ENCODE measurements at places on chromosomes 2 and 18. TPM values are rescaled to one million over a fixed set of nuclear protein-coding genes. Genes with fewer than 3 reads are reported as not detected.

Gene ARHGAP28
- total RNA-seq = 15.7 TPM

Gene ESCO1
- total RNA-seq = 15.4 TPM

Gene RBKS
- total RNA-seq = 1.9 TPM

Gene RIT2
- not detected for total RNA-seq

Gene RGPD3
- total RNA-seq = 0.12 TPM

Gene TUBB8B
- 0.38 TPM for total RNA-seq

Gene NRP2
- 75.3 TPM for total RNA-seq

Gene ACMSD
- total RNA-seq = not detected

Gene PFN4
- 1.5 TPM for total RNA-seq

Gene FMNL2
- 69.5 TPM for total RNA-seq

Gene LAMA1
- total RNA-seq = 1.4 TPM

Gene MTHFD2
- total RNA-seq = 62.2 TPM

Gene DNAH6
- total RNA-seq = 1.1 TPM

Gene PAPOLG
- 13.3 TPM for total RNA-seq

Gene FEV
- not detected for total RNA-seq

Gene CRYGD
- not detected for total RNA-seq

Gene EPAS1
- 1,593 TPM for total RNA-seq

Gene FZD7
- total RNA-seq = 13.6 TPM

Gene ERCC3
- total RNA-seq = 36.9 TPM

Gene GAL3ST2
- not detected for total RNA-seq

Gene KIAA2012
- not detected for total RNA-seq

Gene ALPG
- total RNA-seq = 0.49 TPM

Gene AQP12A
- total RNA-seq = not detected

Gene MEX3C
- total RNA-seq = 24.8 TPM

Gene SCYGR8
- total RNA-seq = not detected

Gene DCDC2C
- total RNA-seq = not detected

Gene HAAO
- total RNA-seq = 6.4 TPM

Gene SEPTIN10
- 83.7 TPM for total RNA-seq

Gene B3GNT7
- 53.5 TPM for total RNA-seq

Gene NT5DC4
- total RNA-seq = not detected

Gene KCNF1
- 0.17 TPM for total RNA-seq

Gene EFHD1
- total RNA-seq = 10.7 TPM

Gene ARHGAP25
- total RNA-seq = 31.8 TPM

Gene TRIM54
- not detected for total RNA-seq

Gene DHRS9
- 7.6 TPM for total RNA-seq

Gene GALNT13
- total RNA-seq = 5.8 TPM

Gene PRSS56
- total RNA-seq = not detected

Gene ASPRV1
- 2.1 TPM for total RNA-seq

Gene OSR1
- total RNA-seq = 9.7 TPM

Gene SLC23A3
- 3.1 TPM for total RNA-seq

Measured in upper lobe of right lung (tissue), 1 donor.